Activated CD4-positive, alpha-beta T cell treated with anti-CD3 and anti-CD28 coated beads, Interleukin-2, amount 50 U/mL, for 1 hour (primary cell): ENCODE measurements at places on chromosomes 2 and 18.
A peak's percentile ranks its signal among the peaks of the same experiment; 100 is the strongest.

- peak; percentile 21 for DNase-seq
These were observed 615 bp downstream of the GORASP2 start for GRCh38 chr2:170929686-170930050.

GRCh38 chr2:241666627-241667400 lies 19.8 kb downstream of the DTYMK start:
- no peak for DNase-seq

DNA sequence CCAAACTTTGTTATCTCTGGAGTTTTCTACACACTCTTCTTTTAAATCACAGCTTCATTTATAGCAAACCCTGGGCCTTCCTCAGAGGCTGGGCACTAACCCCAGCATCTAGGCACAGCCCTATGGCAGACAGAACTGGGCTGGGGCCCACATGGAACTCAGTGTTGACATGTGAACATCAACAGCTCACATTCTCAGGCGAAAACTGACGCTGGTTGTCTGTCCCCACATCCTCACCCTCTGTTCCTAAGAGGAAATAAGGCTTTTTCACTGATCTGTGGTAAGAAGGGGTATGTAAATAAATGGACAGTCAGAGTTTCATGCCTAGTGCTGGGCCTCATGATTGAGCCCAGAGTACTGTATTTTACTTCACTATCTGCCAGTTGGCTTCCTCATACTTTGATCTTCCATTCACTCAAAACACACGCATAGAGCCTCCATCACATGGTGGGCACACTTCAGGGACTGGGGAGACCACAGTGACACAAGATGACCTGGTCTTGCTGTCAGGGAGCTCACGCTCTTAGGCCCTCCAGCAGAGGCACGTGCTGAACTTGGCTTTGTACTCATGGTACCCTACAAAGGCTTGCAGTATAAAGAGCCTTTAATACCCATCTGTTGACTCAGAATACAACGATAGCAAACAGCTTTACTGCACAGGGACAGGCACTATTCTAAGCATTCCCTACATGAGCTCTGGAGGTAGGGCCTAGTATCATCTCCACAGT lies 43.0 kb downstream of the EFEMP1 start:
- DNase-seq = no peak

GRCh38 chr18:68429841-68430240 lies 285.1 kb downstream of the TMX3 start:
- DNase-seq = no peak

DNA sequence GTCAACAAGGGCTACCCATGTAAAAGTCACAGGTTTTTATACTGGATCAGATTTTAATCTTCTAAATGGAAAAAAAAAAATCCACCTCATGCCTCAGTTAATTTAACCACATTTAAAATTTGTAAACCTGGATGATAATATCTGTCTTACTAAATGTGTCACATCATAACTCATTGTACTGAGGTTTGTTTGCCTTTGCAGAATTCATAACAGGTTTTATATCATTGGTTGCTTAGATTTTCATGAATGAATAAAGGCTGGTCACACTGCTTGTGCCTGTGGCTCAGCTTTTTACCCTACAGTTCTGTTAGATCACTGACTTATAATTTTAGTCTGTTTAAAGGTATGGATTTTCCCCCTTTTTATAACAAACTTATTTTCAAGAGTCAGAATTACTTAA lies 48.9 kb downstream of the PSMD14 start:
- no peak for DNase-seq

- DNase-seq = no peak
These were observed 1995.2 kb upstream of the PIK3C3 start for GRCh38 chr18:39959839-39960238.

- DNase-seq = no peak
These were observed 43.6 kb downstream of the ERBB4 start for GRCh38 chr2:212495046-212495445.
